Chondrocyte (in vitro differentiated cells): ENCODE measurements at places on chromosomes 6 and 20. TPM values are rescaled to one million over a fixed set of nuclear protein-coding genes. Genes with fewer than 3 reads are reported as not detected.
A peak's percentile ranks its signal among the peaks of the same experiment; 100 is the strongest.

PCIF1 gene
- 23.5 to 25.7 TPM (median 24.9 TPM) in 3 replicates for total RNA-seq

SYNGAP1 gene
- total RNA-seq, result 24.2 to 32.6 TPM (median 24.7 TPM) in 3 replicates

HLA-G gene
- 0.30 to 0.46 TPM in 2 of 3 replicates, not detected in the other for total RNA-seq

ACSS1 gene
- total RNA-seq, result 1.5 to 5.5 TPM (median 5.5 TPM) in 3 replicates

GSTA2 gene
- total RNA-seq, result not detected in 3 replicates

FAM217A gene
- total RNA-seq, result not detected in 3 replicates

VIP gene
- total RNA-seq, result not detected in 3 replicates

LST1 gene
- total RNA-seq, result not detected in 3 replicates

CRISP2 gene
- not detected in 3 replicates for total RNA-seq

MUC22 gene
- total RNA-seq, result not detected in 3 replicates

RIOK1 gene
- 13.7 to 24.5 TPM (median 14.4 TPM) in 3 replicates for total RNA-seq

- no peaks in the 10 kb centered on the region for H3K36me3 ChIP-seq
- no peak overlapping the region for H3K4me3 ChIP-seq
- DNase-seq, result no peak
- peaks cover 41% of the 10 kb centered on the region for H3K27me3 ChIP-seq
Observed at GRCh38 chr20:1784586-1784985, 110.6 kb upstream of the SIRPA start.

GRCh38 chr6:167787896-167788562 is 38.7 kb upstream of the AFDN start:
- H3K4me3 ChIP-seq, result no peak overlapping the region
- H3K27me3 ChIP-seq, result peaks cover 4% of the 10 kb centered on the region
- DNase-seq, result no peak
- H3K36me3 ChIP-seq, result no peaks in the 10 kb centered on the region
- no peak overlapping the region for H3K27ac ChIP-seq
- peaks cover 11% of the 10 kb centered on the region for H3K4me1 ChIP-seq

GRCh38 chr20:63234693-63235398 is 859 bp upstream of the BIRC7 start:
- H3K4me1 ChIP-seq, result peaks cover 49% of the 10 kb centered on the region
- no peaks in the 10 kb centered on the region for H3K27me3 ChIP-seq
- DNase-seq, result no peak
- no peak overlapping the region for H3K4me3 ChIP-seq
- no peaks in the 10 kb centered on the region for H3K36me3 ChIP-seq

DNA sequence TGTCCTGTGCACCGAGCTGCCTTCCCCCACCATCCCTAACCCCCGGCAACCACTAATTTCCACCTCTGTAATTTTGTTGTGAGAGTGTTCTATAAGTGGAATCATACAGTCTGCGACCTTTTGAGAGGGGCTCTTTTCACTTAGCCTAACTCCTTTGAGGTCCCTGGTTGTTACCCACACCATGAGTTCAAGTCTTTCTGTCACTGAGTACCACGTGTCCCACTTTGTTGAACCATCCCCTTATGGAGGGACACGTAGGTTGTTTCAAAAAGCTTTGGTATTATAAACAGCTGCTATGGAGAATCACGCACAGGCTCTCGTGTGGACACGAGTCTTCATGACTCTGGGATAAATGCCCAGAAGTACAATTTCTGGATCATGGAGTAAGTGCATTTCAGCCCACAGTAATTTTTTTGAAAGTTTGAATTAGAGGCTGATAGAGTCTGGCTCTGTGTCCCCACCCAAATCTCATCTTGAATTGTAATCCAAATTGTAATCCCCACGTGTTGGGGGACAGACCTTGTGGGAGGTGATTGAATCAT is 9.5 kb downstream of the FAM209B start:
- H3K4me3 ChIP-seq, result no peak overlapping the region
- no peak overlapping the region for H3K27ac ChIP-seq
- H3K36me3 ChIP-seq, result no peaks in the 10 kb centered on the region

DNA sequence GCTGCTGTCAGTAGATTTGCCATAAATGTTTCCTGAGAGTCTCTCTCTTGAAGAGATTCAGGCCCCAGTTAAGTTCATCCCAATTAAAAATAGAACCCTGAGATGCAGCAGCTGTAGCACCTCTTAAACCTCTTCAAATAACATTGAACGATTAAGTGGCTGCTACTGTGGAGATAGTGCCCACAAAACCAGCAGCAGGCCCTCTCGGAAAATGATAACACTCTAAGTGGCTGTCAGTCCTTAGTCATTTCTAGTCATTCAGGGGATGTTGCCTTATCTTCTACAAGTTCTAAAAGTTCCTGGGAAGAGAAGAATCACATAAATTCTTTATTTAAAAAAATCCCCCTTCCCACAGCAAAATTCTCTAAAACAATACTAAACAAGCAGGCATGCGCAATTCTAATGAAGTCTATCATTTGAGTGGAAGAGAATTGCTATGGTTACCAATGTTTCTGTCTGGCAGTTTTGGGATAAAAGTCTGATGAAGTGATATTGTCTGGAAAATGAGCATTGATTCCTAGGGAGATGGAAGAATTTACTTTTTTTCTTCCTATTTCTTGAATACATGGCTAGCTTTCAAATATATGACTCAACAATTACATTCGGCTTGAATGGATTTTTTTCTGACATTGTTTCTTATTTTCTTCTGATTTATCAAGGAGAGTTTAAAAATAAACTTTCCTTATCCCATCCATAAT is 131.9 kb downstream of the TRMT11 start:
- H3K4me1 ChIP-seq, result no peaks in the 10 kb centered on the region
- no peak overlapping the region for H3K27ac ChIP-seq
- H3K36me3 ChIP-seq, result peaks cover 4% of the 10 kb centered on the region
- H3K4me3 ChIP-seq, result no peak overlapping the region
- H3K27me3 ChIP-seq, result no peaks in the 10 kb centered on the region

GRCh38 chr6:145349950-145350510 is 385.3 kb downstream of the EPM2A start:
- H3K4me3 ChIP-seq, result no peak overlapping the region
- no peak overlapping the region for H3K27ac ChIP-seq
- no peaks in the 10 kb centered on the region for H3K36me3 ChIP-seq
- H3K27me3 ChIP-seq, result peaks cover 14% of the 10 kb centered on the region

DNA sequence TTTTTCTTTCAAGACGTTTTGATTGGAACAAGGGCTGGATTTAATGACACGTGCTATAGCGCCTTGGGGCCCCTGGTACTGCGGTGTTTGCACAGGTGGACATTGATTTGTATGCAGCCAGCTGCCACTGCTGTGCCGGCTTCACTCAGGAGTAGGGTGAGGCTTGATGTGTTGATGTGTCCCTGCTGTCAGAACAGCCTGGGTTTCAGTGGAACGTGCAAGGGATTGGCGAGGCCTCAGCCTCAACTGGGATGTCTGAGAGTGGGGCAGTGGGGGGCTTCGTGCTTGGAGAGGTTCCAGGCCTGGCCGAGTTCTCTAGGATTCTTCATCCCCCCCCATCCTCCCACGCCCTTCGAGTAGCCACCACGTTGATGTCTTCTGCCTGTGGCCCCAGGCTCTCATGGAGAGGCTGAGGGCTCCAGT is 23.0 kb downstream of the PYGB start:
- H3K36me3 ChIP-seq, result peaks cover 34% of the 10 kb centered on the region
- no peak overlapping the region for H3K27ac ChIP-seq
- H3K4me3 ChIP-seq, result no peak overlapping the region
- no peak for DNase-seq

- H3K36me3 ChIP-seq, result no peaks in the 10 kb centered on the region
- H3K4me1 ChIP-seq, result peaks cover 5% of the 10 kb centered on the region
- DNase-seq, result peak; percentile 65
- H3K4me3 ChIP-seq, result no peak overlapping the region
Observed at GRCh38 chr6:34231566-34232336, 4.9 kb upstream of the HMGA1 start.

GRCh38 chr6:53349209-53349693 is 501 bp upstream of the ELOVL5 start:
- H3K27me3 ChIP-seq, result no peaks in the 10 kb centered on the region
- H3K4me1 ChIP-seq, result peaks cover 34% of the 10 kb centered on the region
- peak overlapping the region; percentile 97 for H3K27ac ChIP-seq

DNA sequence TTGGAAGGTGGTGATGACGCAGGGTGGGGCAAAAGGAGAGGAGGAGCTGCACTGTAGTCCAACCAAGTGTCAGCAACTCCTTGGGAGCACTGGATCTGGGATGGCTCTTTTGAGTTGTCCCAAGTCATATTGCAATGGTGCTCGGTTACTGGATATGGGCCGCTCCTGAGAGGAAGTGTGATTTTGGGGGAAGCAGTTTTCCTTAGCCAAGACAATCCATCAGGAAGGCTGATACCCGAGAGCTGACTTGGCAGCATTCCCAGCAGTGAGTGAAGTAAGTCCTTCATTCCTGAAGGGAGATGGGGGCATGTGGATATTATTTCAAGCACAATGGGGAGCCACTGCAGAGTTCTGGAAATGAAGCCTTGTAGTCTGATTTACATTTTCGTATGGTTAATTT is 354.1 kb downstream of the RFPL4B start:
- H3K36me3 ChIP-seq, result no peaks in the 10 kb centered on the region
- peaks cover 15% of the 10 kb centered on the region for H3K4me1 ChIP-seq
- H3K27me3 ChIP-seq, result no peaks in the 10 kb centered on the region
- H3K27ac ChIP-seq, result no peak overlapping the region
- no peak for DNase-seq
- H3K4me3 ChIP-seq, result no peak overlapping the region

- no peaks in the 10 kb centered on the region for H3K36me3 ChIP-seq
- no peak overlapping the region for H3K4me3 ChIP-seq
- no peaks in the 10 kb centered on the region for H3K4me1 ChIP-seq
- no peak overlapping the region for H3K27ac ChIP-seq
- peaks cover 33% of the 10 kb centered on the region for H3K27me3 ChIP-seq
- DNase-seq, result no peak
Observed at GRCh38 chr6:13172291-13172690, 156.0 kb downstream of the TBC1D7 start.

GRCh38 chr6:9583753-9584352 is 831.0 kb downstream of the TFAP2A start:
- H3K4me1 ChIP-seq, result no peaks in the 10 kb centered on the region
- no peaks in the 10 kb centered on the region for H3K36me3 ChIP-seq
- no peak overlapping the region for H3K4me3 ChIP-seq

- no peak overlapping the region for H3K4me3 ChIP-seq
- H3K36me3 ChIP-seq, result peaks cover 2% of the 10 kb centered on the region
- H3K27me3 ChIP-seq, result peaks cover 14% of the 10 kb centered on the region
Observed at GRCh38 chr6:33857932-33858475, 54.2 kb upstream of the MLN start.

DNA sequence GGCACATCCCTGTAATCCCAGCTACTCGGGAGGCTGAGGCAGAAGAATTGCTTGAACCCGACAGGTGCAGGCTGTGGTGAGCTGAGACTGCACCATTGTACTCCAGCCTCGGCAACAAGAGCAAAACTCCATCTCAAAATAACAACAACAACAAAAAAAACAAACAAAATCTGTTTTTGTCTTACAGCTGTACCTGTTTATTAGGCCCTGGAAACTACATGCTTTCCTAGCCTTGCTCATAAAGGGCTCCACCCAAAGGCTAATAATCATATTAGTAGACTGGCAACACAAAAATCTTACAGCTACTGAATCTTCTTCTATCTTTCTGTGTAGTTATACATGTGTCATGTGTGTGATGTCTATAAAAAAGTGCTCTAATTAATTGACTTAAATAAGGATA is 503.9 kb upstream of the EYS start:
- H3K4me1 ChIP-seq, result no peaks in the 10 kb centered on the region
- no peaks in the 10 kb centered on the region for H3K27me3 ChIP-seq
- DNase-seq, result no peak
- peaks cover 2% of the 10 kb centered on the region for H3K36me3 ChIP-seq
- no peak overlapping the region for H3K27ac ChIP-seq

- no peaks in the 10 kb centered on the region for H3K27me3 ChIP-seq
- peaks cover 6% of the 10 kb centered on the region for H3K4me1 ChIP-seq
- no peak overlapping the region for H3K4me3 ChIP-seq
- H3K36me3 ChIP-seq, result peaks cover 2% of the 10 kb centered on the region
Observed at GRCh38 chr20:25320035-25320800, 70.4 kb downstream of the ABHD12 start.

DNA sequence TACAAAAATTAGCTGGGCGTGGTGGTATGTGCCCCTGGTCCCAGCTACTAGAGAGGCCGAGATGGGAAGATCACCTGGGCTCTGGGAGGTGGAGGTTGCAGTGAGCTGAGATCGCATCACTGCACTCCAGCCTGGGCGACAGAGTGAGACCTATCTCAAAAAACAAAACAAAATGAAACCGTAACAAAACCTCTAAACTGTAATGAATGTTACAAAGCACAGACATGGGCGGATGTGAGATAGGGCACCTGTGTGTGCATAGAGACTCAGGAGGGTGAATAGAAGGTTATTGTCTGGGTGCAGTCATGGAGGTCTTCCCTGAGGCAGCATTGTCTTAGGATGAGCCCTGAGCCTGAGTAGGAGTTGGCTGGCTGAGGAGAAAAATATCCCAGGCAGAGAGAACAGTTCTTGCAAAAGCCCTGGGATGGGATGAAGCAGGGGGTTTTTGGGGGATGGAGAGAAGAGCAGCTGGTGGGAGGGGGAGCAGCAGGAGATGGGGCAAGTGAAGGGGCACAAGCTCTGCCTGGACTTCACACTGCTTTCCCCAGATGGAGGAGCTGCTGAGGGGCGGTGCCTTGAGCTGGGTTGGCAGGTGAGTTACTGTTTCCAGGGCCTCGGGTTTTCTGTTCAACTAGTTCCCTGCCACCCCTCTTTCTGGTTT is 5.2 kb downstream of the BCAS4 start:
- H3K36me3 ChIP-seq, result no peaks in the 10 kb centered on the region
- H3K4me3 ChIP-seq, result no peak overlapping the region
- H3K27ac ChIP-seq, result no peak overlapping the region

DNA sequence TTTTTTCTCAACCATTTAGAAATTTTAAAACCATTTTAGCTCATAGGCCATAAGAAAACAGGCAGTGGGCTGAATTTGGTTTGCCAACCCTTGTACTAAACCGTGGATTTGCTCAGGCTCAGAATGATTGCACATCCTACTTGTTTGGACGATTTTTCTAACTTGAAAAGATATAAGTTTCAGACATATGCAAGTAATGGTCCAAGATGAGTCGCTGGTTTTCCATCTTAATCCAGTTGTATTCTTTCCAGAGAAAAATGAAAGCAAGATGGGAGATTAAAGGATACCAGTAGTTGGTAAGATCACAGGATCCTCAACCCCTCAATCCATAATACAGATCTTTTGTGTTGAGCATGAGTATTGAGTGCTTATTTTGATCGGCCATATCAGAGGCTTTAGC is 250.9 kb downstream of the TINAG start:
- no peak overlapping the region for H3K4me3 ChIP-seq
- no peaks in the 10 kb centered on the region for H3K4me1 ChIP-seq
- peaks cover 11% of the 10 kb centered on the region for H3K36me3 ChIP-seq
- H3K27me3 ChIP-seq, result peaks cover 2% of the 10 kb centered on the region
- DNase-seq, result no peak
- no peak overlapping the region for H3K27ac ChIP-seq

DNA sequence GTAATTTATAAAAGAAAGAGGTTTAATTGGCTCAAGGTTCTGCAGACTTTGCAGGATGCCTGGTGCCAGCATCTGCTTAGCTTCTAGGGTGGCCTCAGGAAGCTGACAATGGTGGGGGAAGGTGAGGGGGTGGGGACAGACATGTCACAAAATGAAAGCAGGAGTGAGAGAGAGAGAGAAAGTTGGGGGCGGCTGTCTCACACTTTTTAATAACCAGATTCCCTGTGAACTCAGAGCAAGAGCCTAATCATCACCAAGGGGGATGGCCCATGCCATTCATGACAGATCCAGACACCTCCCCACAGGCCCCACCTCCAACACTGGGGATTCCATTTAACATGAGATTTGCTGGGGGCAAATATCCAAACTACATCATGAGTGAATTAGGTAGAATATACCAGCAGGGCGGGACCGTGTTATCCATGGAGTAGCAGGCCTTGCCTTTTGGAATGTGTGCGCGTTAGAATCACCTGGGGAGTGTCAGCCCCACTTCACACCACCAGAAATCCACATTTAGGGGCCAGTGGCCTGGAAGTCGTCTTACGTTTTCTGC is 258.8 kb downstream of the CDH4 start:
- no peak overlapping the region for H3K4me3 ChIP-seq
- H3K36me3 ChIP-seq, result no peaks in the 10 kb centered on the region
- H3K27me3 ChIP-seq, result peaks cover 9% of the 10 kb centered on the region
- DNase-seq, result no peak
- H3K27ac ChIP-seq, result no peak overlapping the region
